AG04449 (cell line): ENCODE measurements at places on chromosomes 6 and 20.

GRCh38 chr20:2759143-2759542 is 41.3 kb downstream of the CPXM1 start:
- DNase-seq: no peak

GRCh38 chr6:122681705-122682104 is 71.5 kb downstream of the PKIB start:
- no peak for DNase-seq

DNA sequence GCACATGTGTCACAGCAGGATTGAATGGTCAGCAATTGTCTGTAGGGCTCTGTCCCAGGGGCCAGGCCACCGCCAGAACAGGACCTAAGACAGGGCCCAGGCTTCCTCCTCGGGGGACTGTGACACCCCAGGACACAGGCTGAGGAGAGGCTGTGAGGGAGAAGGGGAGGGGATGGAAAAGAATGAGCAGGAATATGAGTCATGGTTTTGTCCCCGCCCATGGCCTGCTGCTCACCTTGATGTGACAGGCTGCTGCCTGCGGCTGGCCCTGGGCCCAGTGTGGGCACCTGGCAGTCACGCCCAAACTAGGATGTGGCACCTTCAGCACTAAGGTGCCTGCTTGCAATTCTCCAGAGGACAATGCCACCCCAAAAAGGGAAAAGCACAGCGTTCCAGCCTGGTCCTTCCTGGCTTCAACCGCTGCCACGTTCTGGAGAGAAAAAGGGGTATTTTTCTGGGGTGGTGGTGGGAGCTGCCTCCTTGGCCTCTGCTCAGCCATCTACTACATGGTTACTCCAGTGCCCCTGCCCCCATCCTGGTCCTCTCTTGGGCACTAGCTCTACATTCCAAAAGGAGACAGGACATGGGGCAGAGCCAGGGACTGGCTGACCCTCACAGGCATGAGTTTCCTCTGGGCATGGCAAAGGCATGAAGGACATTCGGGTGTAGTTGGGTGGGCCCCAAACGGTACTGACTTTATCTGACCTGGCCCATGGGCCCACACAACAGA is 93.4 kb downstream of the SLC22A23 start:
- DNase-seq: no peak

DNA sequence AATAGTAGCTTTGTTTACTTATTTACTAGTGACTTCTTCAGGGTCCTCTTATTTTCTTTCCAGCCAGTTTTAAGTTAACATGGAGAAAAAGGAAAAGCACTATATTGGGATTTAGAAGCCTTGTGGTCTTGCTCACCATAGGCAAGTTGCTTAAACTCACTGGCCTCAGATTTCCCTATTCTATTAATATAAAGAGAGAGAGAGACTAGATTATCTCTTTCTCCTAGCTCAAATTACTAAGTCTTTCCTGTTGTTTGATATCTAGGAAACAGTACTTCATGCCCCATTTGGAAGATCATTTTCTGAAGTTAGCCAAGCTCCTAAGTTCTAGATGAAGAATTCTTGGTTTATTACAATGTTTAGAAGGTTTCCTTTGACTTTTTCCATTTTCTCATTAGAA is 32.5 kb downstream of the CTNNBL1 start:
- no peak for DNase-seq

- no peak for DNase-seq
Observed at GRCh38 chr6:158109748-158110147, 58.3 kb downstream of the SERAC1 start.

DNA sequence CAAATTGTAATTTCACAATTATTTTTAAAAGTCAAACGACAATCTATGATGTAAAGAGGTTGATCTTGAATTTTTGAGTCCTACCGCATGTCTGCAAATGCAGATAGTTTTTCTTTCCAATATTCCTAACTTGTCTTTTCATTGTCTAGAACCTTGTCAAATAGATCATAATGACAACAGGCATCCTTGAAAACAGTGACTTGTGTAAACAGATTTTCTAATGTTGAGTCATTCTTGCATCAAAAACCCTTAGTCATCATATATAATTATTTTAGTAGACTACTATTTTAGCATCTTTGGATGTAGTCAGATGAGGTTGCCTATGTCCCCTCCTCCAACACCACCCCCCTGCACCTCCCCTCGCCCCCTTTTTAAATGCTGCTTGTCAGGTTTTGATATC is 43.8 kb downstream of the BMP6 start:
- no peak for DNase-seq

GRCh38 chr20:14712302-14712739 is 374.9 kb upstream of the FLRT3 start:
- no peak for DNase-seq

- no peak for DNase-seq
Observed at GRCh38 chr20:51190783-51191180, 167.9 kb upstream of the KCNG1 start.

- DNase-seq: no peak
Observed at GRCh38 chr20:43558412-43559146, at the start of gene SGK2. TSS of gene SGK2 (plus strand) at chr20:43559027. CDS start at chr20:43566496, 7,469 bp downstream.

GRCh38 chr6:6224933-6225486 is 95.5 kb downstream of the F13A1 start:
- no peak for DNase-seq

DNA sequence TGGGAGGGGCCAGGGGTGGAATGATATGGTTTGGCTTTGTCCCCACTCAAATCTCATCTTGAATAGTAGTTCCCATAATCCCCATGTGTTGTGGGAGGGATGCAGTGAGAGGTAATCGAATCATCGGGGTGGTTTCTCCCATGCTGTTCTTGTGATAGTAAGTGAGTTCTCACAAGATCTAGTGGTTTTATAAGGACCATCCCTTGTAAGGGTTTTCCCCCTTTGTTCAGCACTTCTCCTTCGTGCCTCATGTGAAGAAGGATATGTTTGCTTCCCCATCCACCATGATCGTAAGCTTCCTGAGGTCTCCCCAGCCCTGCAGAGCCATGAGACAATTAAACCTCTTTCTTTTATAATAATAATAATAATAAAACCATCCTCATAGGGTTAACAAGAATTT is 88.8 kb upstream of the PRND start:
- no peak for DNase-seq

- no peak for DNase-seq
Observed at GRCh38 chr6:156984178-156984738, 207.1 kb downstream of the ARID1B start.

DNA sequence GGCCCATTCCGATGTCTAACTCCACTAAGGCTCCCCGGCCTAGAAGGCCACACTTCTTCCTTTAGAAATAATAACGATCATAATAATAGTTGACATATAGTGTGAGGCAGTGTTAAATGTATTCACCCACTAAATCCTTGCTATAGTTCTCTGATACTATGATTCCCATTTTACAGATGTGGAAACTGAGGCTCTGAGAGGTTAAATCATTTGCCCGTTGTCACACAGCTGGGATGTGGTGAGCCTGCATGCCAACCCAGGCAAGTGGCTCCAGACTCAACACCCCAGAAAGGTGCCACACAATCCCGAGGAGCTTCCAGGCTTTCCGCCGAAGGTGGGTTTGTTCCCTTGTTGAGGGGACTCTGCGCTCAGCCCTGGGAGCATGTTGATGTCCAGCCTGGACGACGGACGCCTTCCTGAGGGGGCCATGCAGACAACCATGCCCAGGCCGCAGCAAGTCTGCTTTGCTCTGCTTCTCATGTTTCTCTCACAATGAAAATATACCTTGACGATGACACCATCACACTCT is 104.6 kb upstream of the CDYL start:
- no peak for DNase-seq

GRCh38 chr6:69827276-69827893 is 30.6 kb upstream of the LMBRD1 start:
- peak; percentile 9 for DNase-seq

GRCh38 chr6:116450185-116450710 is 10.9 kb upstream of the CALHM6 start:
- no peak for DNase-seq

DNA sequence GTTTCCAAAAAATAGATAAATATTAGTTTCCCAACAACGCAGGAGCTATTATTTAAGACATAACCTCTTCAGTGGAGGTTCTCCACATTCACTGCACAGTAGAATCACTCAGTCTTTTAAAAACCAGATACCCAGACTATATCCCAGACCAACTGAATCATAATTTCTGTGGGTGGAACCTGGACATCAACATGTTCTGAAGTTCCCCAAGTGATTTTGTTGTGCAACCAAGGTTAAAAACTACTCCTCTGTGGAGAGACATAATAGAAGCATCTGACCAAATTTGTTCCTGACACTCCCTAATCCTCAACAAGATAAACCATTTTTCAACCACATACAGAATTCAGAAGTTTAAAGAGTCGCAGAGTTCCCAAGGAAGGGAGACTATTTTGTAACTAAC is 42.3 kb downstream of the STK38 start:
- no peak for DNase-seq

DNA sequence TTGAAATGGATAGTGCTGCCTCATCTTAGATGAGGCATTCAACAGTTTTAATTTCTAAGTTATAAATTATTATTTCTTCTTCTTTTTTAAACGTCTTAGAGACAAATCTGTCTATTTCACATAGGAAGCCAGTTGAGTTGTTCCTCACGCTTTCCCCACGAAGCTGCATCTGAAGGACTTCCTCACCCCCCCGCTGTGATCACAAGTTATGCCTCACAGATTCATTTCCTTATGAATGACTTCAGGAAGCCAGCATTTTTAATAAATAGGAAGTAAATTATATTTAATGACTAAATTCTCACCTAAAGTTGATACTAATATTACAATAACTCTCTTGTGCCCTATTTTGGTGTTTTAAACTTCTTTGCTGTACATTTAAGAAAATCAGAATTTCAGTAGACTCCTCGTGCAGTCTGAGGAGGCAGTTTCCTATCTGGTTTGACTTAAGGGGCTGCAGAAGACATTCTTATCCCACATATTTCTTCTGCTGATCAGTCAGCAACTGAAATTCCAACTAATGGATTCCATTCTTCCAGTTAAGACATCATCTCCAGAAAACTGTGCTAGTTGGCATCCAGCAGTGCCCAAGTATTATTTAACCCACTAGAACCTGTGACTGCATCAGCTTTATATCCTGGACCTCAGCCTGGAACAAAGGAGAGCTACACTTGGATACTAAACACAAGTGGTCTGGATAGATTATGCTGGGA is 182.7 kb upstream of the CCN2 start:
- no peak for DNase-seq

DNA sequence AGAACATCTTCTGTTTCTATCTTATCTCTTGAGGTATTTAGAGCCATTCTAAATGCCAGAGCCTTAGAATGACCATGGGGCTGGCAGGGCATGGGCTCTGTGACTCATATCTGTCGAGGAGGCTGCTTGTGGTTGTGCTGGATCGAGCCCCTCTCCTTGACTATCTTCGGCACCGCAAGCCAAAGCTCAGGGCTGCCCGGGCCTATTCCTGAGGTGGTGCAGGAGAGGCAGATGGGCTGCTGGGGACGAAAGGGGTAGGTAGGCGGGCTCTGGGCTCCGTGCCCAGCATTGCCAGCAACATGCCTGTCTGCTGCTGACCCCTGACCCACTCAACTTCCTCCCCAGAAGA is 89.9 kb downstream of the NOL4L start:
- DNase-seq: no peak

DNA sequence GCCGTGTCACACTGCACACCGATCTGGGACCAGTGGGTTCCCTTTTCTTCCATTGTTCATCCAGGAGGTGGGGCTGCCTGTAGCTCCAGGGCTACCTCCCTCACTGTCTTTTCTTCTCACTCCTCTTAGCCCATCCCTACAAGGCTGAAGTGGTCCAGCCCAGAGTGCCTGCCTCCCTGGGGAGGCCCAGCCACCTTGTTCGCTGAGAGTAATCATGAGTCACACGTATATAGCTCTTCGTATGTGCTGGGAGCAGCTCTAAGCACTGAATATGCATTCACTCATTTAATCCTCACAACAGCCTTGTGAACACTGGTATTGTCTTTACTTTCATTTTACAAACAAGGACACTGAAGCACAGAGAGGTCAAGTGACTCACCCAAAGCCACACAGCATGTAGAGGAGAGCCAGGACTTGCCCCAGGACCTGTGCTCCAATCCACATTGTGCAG is 14.7 kb upstream of the CCDC167 start:
- no peak for DNase-seq

DNA sequence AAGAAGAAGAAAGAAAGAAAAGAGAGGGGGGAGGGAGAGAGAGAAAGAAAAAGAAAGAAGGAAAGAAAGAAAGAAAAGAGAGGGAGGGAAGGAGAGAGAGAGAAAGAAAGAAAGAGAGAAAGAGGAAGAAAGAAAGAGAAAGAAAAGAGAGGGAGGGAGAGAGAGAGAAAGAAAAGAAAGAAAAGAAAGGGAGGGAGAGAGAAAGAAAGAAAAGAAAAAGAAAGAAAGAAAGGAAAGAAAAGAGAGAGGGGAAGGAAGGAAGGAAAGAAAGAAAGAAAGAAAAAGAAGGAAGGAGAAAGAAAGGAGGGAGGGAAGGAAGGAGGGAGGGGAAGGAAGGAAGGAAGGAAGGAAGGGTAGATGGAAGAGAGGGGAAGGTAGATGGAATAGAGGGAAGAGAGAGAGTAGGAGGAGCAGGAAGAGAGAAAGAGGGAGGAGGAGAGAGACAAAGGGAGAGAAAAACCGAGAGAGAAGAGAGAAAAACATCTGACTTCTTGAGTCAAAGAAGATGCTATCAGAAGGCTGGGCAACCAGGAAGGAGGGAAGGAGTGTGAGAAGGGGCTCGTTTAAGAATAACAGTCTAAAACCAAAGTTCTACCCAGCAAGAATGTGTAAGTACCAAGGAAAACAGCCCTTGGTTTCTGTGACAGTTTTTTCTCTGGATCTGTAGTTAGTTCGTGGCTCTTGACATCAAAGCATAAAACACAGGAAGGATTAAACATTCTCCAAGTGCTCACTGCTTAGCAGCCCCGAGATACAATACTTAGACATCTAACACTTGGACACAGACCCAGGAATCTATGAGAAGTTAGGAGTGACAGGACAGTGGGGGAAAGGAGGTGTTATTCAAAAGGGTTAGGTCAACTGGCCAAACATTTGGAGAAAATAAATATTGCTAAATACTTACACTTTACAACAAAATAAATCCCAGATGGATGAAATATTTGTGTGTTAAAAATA is 131.9 kb upstream of the STMND1 start:
- no peak for DNase-seq

DNA sequence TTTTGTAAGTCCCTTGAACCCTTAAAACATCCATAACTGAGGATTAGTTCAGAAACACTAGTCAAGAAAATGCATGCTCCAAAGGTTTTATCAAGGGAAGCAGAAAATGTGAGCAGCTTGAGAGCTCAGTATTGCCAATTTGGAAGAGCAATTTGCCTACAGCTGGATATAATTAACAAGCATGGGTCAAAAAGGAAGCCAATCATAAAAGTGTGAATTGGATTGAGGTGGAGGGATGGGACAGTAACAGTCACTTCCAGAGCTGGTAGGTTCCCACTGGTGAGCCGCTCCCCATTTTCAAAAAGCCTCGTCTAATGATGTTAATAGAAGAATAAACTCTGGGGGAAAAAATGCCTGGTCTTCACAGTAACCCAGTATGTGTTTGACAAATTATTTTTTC is 5.0 kb upstream of the PTPRK start:
- no peak for DNase-seq

GRCh38 chr6:160439751-160440150 is 91.6 kb downstream of the SLC22A3 start:
- no peak for DNase-seq
